GM23338 (cell line): ENCODE measurements at places on chromosomes 12 and 14.

GRCh38 chr14:102955636-102956408 is 33.4 kb downstream of the AMN start:
- DNase-seq, result no peak

- DNase-seq, result no peak
These were observed 17.1 kb downstream of the FICD start for GRCh38 chr12:108531929-108532848.

- no peak for DNase-seq
These were observed 516.3 kb downstream of the SOX5 start for GRCh38 chr12:23433121-23433520.

DNA sequence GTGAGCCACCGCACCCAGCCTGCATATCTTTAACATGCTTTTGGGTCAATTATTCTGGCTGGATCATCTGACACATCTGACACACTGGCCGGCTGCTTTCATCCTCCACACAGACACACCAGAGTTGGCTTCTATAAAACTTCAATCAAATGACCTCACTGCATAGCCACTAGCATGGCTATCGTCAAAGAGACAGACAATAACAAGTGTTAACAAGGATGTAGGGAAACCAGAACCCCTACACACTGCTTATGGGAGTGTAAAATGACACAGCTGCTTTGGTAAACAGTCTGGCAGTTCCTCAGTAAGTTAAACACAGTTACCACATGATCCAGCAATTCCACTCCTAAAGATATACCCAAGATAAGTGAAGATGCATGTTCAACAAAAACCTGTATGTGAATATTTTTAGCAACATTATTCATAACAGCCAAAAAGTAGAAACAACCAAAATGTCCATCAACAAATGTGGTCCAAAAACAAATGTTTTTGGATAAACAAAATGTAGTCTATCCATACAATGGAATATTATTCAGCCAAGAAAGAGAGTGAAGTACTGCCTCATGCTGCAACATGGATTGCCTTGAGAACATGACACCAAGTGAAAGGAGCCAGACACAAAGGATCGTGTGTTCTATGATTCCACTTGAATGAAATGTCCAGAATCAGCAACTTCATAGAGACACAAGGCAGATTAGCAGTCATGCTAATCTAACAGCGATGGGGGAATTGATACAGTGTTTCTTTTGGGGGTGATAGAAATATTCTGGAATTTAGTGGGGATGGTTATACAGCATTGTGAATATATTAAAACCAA is 10.1 kb downstream of the KDM2B start:
- DNase-seq, result no peak

GRCh38 chr14:49460662-49461061 is 125.5 kb downstream of the RPS29 start:
- DNase-seq, result no peak
